Foreskin melanocyte (primary cell): ENCODE measurements at places on chromosomes 3 and 15.
A peak's percentile ranks its signal among the peaks of the same experiment; 100 is the strongest.

DNA sequence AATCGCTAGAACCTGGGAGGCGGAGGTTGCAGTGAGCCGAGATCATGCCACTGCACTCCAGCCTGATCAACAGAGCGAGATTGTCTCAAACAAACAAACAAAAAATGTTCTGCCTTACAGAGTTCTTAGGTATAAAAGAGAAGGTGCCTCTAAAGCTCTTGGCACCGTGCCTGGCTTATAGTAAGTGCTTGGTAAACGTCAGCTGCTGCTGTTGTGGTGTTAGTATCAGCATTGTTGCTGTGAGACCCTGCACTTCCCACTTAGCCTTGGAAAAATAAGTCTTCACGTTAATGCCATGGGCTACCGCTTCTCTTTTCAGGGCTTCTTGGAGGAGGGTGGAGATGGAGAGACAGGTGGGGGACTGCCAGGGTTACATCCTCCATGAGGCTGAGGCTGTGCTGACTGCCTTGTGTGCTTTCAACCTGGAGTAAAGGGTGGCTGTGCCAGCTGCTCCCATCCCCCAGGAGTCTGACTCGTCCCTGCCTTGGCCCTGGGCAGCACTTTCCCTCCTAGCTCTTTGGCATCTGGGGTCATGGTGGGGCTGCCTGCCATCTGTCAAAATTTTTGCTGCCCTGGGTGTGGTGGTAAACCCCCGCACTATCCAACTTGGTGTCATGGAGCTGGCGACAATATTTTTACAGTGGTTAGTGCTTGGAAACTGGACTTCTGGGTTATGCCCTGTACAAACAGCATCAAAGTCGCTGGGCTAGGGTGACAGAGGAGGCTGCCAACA is 17.8 kb downstream of the FLNB start:
- DNase-seq: no peak

GRCh38 chr3:11591391-11592282 is 52.1 kb downstream of the VGLL4 start:
- DNase-seq: peak; percentile 95

DNA sequence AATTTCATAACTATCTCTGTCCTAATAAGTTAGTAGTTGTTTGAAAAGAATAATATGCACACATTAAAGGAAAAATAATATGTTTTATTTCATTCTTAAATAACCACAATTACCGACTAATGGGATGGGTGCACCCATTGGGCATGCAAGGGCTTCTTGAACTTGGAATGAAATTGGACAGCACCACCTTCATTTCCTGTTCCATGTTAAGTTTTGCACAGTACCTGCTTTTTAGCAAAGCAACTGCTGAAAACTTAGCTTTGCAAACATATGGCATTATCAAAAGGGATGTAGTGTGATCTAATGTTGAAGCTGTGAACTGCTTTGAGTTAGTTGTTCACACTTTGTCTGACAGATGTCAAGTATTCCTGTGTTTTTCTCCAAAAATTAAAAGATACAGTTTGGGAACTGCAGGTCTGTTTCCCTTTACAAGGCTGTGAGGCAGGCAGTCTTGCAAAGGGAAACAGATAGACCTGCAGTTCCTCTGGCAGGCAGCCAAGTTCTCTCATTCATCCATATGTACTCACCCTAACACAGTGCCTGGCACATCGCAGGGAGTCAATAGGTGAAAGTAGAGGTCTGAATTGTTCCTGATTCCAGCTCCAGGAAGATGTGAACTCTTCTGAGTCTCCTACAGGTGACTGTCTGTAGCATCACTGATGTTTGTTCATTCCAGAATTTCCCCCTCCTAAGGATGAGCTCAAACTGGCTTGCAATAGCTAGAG is 64.3 kb upstream of the GOLGA8B start:
- DNase-seq: no peak

GRCh38 chr3:113096188-113096892 is 105.6 kb downstream of the GTPBP8 start:
- no peak for DNase-seq

DNA sequence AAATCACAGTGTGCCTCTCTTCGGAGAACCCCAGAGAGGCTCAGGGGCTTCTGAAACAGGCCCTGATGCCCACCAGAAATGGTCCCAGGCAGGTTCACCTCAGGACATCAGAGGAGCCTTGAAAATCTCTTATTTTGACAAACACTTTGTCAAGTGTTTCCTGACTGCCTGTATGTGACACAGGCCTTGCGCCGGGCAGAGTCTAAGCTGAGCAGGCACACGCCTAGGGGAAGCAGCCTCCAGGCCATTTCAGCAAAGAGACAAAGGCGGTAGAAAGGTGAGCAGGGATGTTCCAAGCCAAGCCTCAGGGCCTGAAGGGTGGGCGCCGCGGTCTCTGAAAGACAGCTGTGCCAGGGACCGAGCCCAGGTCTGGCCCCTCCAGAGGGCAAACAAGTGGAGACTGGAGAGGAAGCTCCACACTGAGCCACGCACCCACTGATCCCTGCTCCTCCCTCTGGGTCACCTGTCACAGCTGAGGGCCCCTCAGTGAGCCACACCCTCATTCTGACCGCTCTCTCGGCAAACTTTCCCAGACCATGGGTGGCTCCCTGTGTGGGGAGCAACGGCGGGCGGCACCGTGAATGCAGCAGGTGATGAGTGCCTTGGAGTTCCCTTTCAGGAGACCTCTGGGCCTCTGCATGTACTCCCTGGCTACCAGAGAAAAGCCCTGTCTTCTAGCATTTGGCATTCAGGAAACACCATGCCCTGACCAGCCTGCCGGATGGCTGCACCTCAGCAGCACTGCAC is 136.1 kb downstream of the ADAMTS17 start:
- DNase-seq: no peak

GRCh38 chr3:107369791-107370190 is 7.4 kb upstream of the CCDC54 start:
- DNase-seq: peak; percentile 9

GRCh38 chr15:77024273-77025082 is 29.6 kb downstream of the PSTPIP1 start:
- no peak for DNase-seq

DNA sequence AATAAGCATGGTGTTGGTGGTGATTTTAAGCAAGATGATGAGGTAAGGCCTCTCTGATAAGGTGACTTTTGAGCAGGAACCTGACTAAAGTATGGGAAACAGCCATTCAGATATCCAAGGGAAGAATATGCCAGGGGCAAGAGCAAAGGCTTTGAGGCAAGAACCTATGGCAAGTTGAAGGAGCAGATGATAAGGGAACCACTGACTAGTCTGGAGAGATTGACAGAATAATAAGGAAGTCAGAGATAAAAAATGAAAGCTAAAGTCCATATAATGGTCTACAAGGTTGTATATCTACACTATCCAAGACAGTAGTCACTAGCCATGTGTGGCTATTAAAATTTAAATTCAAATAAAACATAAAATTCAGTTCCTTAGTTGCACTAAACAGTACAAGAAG is 2.5 kb upstream of the C3orf38 start:
- DNase-seq: no peak

GRCh38 chr3:182201456-182202168 is 489.9 kb downstream of the SOX2 start:
- no peak for DNase-seq

GRCh38 chr3:11610700-11611275 is 32.9 kb downstream of the VGLL4 start:
- DNase-seq: peak; percentile 24

DNA sequence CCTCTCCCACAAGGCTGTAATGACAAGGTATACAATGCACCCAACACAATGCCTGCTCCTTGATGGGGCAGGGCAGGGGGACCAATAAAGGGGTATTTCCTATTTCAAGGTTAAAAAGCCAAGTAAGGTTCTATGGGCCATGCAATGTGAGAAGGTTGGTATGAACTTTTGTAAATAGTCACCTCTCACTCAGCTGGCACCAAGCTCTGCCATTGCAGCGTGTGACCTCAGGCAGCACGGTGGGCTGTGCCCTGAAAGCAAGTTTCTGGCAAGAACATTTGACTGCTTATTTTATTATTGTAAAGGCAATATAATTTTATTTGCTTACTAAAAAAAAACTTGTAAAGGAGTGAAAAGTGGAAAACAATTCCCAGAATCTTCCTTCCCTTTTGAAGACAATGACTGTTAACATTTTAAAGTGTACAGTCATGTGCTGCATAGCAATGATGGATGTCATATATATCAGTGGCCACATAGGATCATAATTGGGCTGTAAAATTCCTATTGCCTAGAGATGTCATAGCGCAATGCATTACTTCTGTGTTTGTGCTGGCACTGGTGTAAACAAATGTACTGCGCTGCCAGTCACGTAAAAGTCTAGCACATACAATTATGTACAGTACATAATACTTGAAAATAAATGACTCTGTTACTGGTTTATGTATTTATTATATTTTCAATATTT is 167.3 kb upstream of the RORA start:
- DNase-seq: no peak

DNA sequence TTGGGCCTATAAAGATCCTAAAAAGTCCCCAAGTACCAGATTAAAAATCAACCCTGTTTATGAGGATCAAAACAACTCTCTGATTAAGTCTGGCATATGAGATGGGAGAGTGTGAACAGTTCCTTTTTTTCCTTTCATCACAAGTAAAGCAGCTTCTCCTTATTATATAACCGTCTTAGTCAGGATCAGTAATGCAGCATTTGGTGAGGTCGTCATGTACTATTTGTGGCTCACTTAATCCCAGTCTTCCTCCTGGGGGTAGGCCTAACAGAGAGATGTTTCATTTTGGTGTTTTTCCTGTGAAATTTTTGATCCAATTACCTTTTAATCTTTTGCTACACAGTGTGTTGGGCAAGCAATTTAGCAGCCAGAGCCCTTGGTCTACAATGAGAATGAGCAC is 333.1 kb upstream of the KCNMB2 start:
- no peak for DNase-seq

- DNase-seq: no peak
Measured at GRCh38 chr3:139230391-139230790, 113.4 kb upstream of the MRPS22 start.

DNA sequence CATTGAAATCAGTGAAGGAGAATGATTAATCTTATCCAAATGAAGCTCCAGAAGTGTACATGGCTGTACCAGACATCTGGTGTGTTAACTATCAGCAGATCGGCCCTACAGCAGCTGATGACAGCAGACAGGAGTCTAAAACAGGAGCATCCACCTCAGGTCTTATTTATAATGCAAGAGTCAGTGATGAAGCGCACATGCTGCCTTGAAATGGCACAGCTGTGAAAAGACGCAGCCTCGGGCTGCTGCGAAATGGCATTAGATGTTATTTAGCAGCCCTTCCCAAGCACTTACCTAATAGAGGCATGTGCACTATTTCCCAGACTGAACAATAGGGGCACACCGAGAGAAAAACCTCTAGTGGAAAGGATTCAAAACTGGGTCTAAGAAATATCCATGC is 472.3 kb upstream of the CBLB start:
- DNase-seq: no peak

DNA sequence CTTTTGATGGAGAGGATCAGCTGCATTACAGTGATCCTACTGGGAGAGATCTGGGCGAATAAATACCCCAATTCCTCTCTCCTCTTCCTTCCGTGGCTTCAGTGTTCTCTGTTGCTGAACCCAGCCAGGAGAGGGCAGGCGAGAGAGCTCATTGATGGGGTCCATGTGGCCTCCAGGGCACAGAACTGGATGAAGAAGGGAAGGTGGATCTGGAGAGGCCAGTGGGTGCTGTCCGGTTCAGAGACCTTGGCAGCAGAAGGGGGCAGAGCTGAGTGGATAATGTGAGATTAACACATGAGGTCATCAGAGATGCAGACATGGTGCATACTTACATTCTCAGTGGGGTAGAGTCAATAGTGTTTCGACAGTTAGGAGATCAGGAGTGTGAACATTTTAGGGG is 193.6 kb downstream of the CLSTN2 start:
- DNase-seq: no peak

GRCh38 chr3:12944849-12945248 is 103.5 kb upstream of the RPL32 start:
- peak; percentile 38 for DNase-seq

DNA sequence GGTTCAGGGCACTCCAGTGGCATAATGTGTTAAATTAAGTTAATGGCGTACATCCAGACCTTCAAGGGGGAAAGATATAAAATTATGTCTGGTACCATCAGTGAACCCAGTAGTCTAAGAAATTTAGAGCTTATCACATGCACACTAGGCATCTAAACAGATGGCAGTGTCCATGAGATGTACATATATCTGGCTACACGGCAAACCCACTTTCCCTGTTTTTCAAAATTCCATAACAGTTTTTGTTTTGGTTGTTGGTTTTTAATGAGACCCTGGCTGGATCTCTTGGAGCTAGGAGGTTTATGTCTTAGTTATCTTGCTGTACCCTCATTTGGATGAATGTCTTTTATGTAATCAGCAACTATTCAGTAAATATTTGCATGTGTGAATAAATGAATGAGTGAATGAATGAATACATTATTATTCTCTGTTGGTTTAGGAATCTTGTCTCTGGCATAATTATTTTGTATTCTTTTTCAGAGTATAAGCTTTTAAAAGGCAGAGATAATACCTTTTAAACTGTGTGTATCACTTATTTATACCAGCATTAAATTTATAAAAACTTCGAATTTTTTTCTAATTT is 3.1 kb upstream of the UTS2B start:
- DNase-seq: no peak
